ENCODE measurements at places on chromosomes 3 and 15.

DNA sequence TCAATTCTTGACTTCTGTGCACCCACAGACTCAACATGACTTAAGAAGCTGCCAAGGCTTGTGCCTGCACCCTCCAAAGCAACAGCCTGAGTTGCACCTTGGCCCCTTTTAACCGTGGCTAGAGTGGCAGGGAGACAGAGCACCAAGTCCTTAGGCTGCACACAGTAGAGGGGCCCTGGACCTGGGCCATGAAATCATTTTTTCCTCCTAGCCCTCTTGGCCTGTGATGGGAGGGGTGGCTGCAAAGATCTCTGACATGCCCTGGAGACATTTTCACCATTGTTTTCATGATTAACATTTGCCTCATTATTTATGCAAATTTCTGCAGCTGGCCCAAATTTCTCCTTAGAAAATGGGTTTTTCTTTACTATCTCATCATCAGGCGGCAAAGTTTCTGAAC lies 836.8 kb downstream of the ZPLD1 start:
- no peak for DNase-seq

DNA sequence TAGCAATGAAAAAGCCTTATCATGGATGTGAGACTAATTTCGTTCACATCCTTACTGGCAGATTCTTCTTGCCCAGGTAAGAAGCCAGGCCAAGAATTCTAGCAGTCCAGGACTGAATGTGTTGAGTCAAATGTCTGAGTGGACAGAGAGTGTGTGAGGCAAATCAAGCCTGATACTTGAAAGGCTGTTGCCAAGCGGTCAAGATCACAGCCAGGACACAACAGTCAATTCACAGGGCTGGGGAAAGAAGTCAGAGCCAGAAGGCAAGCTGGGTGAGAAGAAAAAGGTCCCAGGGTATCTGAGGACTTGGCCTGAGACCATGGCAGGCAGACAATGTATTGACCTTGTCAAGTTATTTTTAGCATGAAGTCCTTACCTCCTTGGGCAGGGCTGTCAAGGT lies 301.3 kb downstream of the ZNF385D start:
- no peak for DNase-seq

DNA sequence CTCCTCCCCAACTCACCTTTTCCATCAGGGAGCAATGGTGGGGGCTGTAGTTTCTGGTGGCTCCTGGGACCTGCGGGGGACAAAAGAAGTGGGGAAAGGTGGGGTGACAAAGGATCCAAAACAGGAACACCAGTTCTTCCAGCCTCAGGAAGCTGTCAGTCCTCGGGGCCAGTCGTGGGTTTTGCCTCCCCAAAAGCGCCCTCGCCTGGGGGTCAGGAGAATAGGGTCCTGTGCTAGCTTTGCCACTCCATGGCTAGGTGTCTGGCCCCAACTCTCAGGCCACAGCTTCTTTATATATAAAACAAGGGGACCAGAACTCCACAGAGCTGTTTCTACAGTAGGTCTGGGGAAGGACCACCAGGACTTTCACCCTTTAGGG lies 4.0 kb downstream of the CCDC9B start:
- no peak for DNase-seq

- DNase-seq: no peak
Measured at GRCh38 chr15:45187578-45187893, 230 bp downstream of the SHF start.

- DNase-seq: no peak
Measured at GRCh38 chr15:34223904-34224596, 766 bp upstream of the EMC4 start.

DNA sequence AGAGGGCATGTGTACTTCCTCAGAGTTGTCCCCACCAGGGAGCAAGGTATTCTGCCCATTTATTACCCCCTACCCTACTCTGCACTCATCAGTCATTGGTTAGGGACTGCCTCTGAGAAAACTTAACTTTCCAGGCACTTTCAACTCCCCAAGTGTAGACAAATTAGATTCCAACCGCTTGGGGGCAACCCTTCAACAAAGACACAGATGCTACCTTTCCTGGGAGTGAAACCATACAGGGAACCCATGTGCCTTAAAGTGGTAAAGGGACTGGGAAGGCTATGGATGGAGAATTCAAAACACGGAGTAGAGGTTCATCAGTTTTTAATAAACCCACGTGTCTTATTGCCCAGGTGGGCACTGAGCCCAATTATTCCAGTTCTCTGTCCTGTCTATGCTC lies 19.4 kb upstream of the UBE2E2 start:
- peak; percentile 46 for DNase-seq

DNA sequence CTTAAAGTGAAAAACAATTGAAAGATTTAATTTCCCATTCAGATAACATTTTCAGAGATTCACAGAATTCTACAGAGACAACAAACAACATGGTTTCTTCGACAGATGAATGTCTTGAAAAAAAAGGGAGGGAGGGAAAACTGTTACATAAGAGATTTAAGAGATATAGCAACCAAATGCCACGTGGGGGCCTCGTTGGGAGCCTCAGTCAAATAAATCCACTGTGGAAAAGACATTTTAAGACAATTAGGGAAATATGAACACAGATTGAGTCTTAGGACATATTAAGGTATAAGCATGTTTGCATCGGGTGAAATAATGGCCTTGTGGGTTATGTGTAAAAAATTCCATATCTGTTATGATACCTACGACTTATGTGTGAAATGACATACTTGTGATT lies 5.0 kb upstream of the PRRT3 start:
- DNase-seq: no peak

DNA sequence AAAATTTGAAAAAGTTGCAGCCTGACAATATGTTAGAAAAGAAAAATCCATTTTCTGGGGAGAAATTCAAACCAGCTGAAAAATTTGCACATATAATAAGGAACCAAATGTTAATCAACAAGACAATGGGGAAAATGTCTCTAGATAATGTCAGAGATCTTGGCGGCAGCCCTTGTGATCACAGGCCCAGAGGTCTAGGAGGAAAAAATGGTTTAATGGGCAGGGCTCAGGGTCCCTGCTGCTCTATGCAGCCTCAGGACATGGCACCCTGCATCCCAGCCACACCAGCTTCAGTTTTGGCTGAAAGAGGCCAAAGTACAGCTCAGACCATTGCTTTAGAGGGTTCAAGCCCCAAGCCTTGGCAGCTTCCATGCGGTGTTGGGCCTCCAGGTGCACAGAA lies 701.9 kb downstream of the IGSF11 start:
- DNase-seq: no peak

DNA sequence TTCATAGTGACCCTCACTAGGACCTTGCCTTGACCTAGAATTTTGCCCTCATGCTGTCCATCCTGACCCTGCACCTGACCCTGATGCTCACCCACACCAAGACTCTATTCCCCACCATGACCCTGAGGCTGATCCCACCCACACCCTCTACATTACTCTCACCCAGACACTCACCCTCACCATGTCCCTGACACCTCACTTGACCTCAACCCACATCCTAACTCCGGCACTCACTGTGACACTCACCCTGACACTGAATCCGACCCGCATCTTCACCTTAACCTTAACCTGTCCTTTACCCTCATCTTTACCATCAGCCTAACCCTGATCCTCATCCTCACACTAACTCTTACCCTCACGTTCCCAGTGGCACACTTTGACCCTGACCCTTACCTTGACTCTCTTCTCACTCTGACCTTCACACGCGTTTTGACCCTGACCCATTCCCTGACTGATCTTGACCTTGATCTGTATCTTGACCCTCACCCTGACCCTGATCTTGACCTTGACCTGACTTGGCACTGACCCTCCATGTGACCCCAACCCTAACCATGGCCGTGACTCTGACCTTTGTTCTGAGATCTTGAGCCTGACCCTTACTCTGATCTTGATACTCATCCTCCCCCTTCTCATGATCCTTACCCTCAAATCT lies 22.2 kb upstream of the SLC25A26 start:
- DNase-seq: no peak

DNA sequence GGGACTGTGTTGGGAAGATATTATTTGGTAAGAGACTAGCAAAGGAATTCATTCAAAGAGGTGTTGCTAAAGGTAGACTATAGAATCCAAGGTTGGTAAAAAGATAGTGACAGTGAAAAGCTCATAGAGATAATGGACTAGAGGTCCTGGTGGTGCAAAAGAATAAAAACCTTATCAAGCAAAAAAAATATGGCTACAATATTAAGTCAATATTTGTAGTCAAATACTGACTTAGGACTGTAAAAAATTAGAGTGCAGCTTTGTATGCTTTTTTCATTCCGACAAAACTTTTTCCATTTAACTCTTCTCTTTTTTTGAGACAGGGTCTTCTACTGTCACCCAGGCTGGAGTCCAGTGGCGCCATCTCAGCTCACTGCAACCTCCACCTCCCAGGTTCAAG lies 444.0 kb upstream of the AGTR1 start:
- no peak for DNase-seq

DNA sequence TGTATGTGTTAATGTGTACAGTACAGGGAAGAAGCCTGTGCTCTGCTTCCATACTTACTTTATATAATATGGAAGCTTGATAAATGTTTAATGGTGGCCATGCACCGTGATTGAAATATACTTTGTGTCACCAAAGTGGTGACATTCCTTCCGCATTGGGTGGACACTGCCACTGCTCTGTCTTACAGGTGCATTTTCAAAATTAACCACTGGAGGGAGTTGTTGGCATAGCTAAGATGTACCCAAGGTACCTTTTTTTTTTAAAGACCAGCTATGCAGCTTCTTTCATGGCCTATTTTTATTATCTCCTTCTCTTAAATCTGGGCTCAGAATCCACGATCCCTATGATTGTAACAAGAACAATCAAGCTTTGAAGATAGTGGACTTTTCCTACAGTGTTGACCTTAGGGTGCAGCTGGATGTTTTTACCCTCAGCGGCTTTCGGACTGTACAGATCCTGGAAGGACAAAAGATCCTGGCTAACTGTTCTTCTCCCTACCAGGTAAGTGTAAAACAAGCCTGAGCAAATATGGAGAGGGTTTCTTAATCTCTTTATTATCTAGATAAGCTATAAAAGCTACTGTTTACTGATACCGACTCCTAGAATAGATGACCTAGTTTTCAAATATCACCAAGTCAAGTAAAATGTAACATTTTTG lies 21.6 kb upstream of the PAK6 start:
- peak; percentile 65 for DNase-seq

- no peak for DNase-seq
Measured at GRCh38 chr15:88400591-88401250, 66.5 kb downstream of the MRPL46 start.

- DNase-seq: no peak
Measured at GRCh38 chr15:97059281-97059680, 728.8 kb downstream of the NR2F2 start.

DNA sequence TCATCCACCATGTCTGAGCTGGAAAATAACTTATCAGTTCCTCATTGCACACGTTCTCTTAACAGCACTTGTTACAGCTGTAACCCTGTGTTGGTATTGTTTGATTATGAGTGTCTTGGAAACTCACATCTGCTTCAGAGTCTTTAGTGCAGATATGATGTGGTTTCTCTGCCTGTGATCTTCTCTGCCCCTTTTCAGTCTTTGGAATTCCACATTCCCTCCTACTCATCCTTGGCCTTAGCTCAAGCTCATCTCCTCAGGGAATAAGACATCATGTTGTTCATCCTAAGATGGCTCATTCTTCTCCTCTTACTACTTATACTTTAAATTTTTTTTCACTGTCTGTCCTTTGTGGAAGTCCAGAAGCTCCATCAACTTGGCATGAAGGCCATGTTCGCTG lies 77.7 kb downstream of the SYNPR start:
- DNase-seq: no peak

- no peak for DNase-seq
Measured at GRCh38 chr3:61802772-61803171, 241.4 kb downstream of the PTPRG start.

- peak; percentile 67 for DNase-seq
Measured at GRCh38 chr15:62742409-62743171, 300.0 kb upstream of the TPM1 start.

DNA sequence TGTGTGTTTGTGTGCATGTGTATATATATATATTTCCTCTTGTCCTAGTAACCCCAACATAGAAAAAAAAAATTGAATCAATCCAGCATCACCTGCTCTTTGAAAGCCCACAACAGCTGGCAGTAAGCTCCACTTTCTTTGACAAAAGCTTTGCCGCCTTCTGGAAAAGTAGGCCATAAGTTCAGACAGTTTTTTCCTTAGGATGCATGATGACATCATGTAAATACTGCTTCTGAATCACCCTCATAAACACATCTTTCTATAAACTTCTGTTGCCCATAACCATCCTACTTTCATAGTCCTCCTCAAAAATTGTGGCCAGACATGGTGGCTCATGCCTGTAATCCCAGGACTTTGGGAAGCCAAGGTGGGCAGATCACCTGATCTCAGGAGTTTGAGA lies 67.4 kb downstream of the CSNK1G1 start:
- DNase-seq: no peak

DNA sequence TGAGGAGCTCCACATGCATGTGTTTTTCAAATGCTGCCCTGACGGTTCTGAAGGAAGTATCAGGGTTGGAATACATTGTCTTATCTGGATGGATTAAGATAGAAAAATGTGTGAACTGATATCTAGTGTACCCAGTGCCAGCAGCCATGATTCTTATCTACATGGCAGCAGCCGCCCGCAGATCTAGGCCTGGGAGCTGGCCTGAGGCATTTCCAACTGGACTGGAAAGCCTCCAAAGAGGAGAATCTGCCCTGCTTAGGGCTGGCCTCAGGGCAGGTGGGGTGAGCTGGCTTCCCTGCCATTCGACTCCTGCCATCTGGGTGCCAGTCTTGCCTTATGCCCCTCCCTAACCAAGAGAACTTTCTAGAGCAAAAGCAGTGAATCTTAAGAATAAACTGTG lies 125.8 kb downstream of the SSR3 start:
- DNase-seq: no peak

DNA sequence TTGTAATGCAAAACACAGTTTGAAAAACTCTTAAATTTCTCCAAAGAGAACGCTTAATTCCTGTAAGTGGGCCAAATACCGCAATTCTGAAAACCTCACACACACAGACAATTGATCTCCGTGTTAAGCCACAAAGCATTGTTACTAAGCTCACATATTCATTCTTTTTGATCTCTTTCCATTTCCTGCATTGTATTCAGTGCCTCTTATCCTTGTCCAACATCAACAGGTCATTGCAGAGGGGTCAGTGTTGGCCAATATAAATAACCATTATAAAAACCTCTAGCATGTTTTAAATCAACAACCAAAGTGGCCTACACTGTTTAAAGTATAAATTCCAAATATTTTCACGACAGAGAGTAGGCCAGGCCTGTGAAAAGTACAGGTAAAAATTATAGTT lies 171.1 kb downstream of the PDZRN3 start:
- no peak for DNase-seq

GRCh38 chr15:64843991-64844390 lies 2.3 kb downstream of the PLEKHO2 start:
- no peak for DNase-seq

DNA sequence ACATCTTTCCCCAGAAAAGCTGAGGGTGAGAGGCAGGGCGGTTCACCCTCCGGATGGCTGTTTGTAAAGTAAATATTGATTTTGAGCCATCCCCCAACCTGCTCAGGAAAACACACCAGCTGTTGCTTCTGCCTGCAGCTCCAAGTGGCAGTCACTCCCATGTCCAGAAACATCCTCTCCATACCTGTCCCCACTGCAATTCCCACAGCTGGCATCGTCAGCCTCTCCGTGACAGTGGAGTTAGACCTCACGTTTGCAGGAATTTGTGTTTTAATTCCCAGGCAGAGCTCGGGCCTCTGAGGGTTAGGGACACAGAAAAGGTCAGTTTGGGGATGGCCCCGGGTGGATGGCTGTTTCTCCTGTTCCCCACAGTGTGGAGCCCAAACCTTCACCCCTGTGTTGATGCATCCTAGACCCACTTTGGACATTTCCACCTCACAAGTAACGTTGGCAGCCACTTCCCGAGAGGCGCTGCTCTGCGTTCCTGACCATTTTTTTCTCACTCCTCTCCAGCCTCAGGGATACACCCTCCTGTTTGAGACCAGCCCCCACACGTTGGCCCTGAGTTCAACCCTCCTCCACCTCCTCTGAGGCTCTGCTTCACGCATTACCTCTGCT lies 11.8 kb upstream of the FAM174B start:
- DNase-seq: no peak
